ENCODE measurements at places on chromosomes 12 and 14.

- DNase-seq = peak; percentile 93
Observed at GRCh38 chr12:52203079-52203921, 11.5 kb upstream of the KRT80 start.

- DNase-seq = no peak
Observed at GRCh38 chr12:46965880-46966279, 113.5 kb upstream of the PCED1B start.

DNA sequence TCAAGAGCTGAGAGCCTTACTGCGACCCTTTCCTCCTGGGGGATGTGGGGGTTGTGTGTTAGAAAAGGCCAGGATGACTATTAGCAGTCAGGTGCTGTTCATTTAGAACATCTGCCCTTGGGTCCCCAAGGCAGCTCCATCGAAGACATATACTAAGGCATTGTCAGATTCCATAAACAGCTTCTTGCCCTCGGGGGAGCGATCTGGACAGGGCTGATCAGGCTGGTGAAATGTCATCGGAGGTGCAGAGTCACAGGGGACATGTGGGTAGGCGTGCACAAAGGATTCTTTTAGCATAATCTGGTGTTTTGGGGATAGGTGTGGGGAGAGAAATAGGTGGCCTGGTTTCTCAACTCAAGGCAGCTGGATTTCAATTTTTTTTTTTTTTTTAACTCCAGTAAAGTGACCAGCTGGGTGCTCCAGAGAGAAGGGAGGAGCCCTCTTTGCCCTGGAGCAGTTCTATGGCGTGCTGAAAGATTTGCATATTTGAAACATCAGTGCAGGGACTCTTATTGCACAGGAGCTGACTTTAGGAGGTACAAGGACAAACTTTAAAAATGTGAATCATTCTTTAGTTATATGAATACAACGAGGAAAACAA is 160.1 kb downstream of the SUDS3 start:
- DNase-seq = no peak

GRCh38 chr12:128867466-128867865 is 14.2 kb downstream of the GLT1D1 start:
- DNase-seq = no peak

DNA sequence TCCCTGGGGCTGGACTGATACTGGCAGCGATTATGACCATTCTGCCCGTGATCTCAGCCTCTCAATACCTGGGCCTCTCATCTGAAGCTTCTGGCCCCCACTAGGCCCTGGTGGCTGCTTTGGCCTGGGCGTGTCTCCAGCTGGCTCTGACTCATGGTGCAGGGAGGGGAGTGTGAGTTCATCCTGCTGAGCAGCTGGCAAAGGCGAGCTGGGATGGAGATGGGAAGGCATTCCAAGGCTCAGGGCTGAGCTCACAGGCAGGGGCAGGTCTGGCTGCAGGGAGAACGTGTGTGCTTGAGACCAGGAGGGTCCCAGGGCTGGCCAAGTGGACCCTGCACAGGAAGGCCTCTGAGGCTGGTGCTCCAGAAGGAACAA is 221.8 kb downstream of the TMEM121 start:
- DNase-seq = no peak

GRCh38 chr14:32932302-32932913 is 6.3 kb upstream of the NPAS3 start:
- DNase-seq = no peak

GRCh38 chr14:92247947-92248346 is 75.0 kb upstream of the SLC24A4 start:
- no peak for DNase-seq

DNA sequence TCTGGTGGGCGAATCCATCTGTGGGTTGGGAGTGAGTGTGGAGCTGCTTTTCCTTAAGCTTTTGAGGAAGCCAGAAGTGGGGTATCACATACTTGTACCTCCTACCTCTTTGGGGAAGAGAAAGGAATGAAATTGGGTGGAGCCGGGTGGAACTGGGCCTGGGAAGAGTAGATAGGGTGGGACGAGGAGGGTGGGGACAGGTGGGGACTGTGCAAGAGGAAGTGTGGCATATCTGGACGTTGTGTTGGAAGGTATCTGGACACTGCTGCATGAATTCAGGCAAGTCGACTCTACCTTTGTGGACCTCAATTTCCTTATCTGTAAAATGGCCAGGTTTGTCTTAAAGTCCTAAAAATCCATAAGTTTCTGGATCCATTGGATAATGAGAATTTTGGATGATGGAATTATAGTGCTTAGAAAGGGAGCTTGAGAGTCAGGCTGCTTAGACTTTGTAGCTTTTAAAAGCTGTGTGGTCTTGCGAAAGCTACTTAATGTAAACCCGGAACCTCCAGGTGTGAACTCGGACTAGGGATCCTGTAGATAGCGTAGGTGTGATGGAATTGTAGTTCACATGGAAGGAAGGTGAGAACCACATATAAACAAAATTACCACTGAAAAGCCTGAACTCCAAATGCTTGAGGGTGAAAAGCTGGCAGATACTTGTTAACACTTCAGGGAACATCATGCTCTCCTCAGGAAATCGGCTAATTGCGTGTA is 2.1 kb downstream of the VRTN start:
- no peak for DNase-seq

DNA sequence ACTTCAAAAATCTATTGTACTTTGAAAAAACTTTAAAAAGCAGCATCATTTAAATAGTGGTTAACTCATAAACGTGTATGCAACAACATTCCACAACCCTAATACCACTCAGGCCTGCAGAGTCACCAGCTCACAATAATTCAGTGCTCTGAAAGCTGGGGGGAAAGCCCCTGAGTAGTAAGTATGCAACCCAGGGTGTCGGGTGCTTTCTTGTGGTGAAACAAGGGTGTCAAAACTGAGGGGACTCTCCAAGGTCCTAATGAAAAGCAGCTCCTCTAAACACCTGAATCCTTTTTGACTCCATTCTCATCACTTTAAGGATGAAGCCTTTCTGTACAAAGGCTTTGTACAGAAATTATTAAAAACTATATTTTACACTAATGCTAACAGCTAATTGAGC is 33.7 kb downstream of the FGFR1OP2 start:
- no peak for DNase-seq

GRCh38 chr14:56543436-56543835 is 36.2 kb upstream of the TMEM260 start:
- no peak for DNase-seq

DNA sequence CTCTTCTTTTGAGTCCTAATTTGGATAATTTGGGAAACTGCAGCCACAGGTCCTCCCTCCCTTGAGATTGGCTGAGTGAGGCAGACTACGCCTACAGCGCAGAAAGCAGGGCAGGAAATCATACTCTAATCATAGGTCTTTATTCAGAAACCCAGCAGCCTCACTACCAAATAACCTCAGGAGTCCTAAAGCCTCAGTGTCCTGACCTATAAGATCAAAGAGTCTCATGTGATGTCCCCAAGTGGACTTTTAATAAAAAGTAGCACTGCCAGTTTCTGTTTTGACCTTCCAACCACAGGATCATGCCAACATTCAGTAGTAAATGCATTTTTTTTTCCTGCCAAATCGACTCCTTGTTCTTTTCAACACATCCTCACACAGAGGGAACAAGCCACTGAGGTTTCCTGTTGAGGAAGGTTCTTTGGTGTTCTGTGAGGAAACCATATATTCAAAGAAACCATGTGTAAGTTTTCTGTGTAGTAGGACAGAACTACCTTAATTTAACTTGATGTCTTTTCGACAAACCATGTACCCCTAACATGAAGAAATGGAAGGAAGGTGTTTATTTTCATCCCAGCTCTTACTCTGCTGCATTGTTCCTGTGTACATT is 72.2 kb downstream of the VCPKMT start:
- DNase-seq = peak; percentile 62

DNA sequence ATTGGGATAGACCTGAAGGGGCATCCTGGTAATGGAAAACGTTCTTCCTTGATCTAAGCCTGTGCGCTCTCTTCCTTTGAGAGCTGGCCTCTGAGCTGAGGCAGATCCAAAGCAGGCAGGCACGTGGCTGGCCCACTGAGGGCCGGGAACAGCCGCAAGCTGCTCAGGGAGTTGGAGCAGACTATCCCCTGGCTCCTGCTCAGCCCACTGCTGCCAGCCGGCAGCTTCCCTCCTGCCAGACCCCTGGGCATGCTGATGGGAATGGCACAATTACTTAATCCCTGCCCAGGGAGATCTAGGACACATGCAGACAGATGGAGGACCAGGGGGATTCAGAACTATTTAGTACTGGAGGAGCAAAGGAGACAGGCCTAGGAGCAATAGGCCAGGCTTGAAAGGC is 14.4 kb downstream of the NEUROD4 start:
- no peak for DNase-seq

DNA sequence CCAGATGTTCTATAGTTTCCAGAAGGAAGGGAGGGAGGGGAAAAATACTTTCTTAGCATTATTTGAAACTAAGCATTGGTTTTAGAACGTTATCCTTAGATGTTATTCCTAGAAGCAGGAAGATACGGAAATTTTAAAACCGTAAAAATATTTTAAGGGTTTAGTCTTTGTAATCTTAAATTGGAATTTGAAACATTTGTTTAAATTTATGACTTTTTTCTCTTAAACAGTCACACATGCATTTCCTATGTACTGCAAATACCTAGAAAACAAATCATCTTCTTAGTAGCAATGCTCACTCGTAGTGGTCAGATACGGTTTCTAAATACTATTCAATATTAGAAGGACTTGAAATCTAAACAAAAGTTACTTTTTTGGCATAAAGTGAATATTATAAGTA is 282.0 kb downstream of the ERC1 start:
- DNase-seq = no peak

- DNase-seq = no peak
Observed at GRCh38 chr12:103794309-103795213, 46.5 kb downstream of the NT5DC3 start.

- peak; percentile 8 for DNase-seq
Observed at GRCh38 chr12:24226745-24227350, 277.4 kb upstream of the SOX5 start.

DNA sequence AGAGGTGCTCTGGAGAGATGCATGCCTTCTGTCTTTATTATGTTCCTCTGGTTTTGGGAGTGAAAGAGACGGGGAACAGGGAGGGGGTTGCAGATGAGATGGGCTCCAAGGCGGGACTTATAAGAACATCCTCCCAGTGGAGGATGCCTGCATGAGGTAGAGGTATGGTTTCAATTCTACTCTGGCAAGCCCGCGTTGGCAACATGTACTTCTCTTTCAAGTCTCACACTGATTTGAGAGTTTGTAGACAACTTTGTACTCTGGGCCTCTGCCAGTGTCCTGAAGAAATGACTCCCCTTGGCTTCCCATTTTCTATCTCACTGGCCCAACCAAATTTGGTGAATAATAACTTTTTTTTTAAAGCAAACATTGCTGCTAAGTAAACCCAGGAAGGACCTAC is 121.3 kb downstream of the C12orf75 start:
- DNase-seq = no peak

- DNase-seq = no peak
Observed at GRCh38 chr14:99802301-99803105, 9.3 kb downstream of the EML1 start.

- DNase-seq = no peak
Observed at GRCh38 chr14:57737598-57737997, 128.3 kb downstream of the SLC35F4 start.

- no peak for DNase-seq
Observed at GRCh38 chr14:93977171-93977570, 801 bp upstream of the ASB2 start.

DNA sequence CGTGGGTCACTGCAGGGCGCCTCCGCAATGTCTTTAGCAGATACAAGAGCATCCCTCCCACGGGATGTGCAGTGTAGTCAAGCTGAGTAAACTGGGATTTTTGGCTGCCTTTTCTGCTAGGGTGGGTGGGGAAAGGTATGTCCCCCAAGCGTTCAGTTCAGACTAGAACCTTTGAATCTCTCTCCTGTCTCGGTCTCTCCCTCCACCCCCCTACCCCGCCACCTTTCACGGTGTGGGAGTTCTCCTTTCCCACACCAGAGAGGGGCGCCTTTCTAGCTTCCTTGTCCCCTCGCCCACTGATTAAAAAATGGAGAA is 525 bp upstream of the FAR2 start:
- peak; percentile 29 for DNase-seq

- no peak for DNase-seq
Observed at GRCh38 chr12:89951050-89951693, 242.5 kb upstream of the ATP2B1 start.

GRCh38 chr12:15163030-15163976 is 57.9 kb downstream of the RERG start:
- no peak for DNase-seq

DNA sequence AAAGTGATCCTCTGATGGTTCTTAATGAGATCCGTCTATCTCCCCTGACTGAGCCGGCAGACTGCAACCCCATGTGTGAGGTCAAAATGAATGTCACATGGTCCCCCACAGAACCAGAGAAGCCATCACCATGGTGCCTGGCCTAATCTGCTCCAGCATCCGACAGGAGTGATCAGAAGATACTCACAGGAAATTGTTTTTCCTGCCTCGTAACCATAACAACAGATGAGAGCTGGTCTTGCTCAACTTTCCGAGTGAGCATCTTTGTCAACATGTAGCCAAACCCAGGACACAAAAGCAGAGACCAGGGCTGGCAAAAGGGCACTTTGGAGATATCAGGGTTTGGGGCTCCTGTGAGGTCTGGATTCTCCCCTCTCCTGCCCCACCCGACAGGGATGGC is 72.1 kb upstream of the C14orf180 start:
- no peak for DNase-seq

- DNase-seq = no peak
Observed at GRCh38 chr14:71183876-71184689, 276.8 kb downstream of the PCNX1 start.

DNA sequence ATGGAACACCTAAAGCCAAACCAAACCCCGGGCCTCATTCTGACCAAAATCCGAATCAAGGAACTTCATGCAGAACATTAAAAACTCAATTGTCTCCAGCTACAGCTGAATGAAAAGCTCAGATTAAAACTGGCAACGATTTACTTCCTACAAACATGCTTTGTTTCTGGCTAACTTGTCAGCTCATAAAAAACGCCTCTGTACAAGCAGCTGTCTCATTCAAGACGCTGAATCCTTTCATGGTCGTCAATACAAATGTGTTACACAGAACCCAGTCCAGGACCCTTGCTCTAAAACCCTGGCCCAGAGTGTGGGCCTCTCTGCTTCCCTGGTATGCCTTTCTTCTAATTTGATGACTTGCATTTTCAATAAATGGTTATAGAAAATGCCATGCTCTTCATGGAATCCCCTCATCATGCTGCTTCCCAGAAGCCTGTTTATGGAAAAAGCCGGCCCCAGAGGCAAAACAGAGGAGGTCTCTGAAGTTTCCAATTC is 183.1 kb downstream of the PHLDA1 start:
- DNase-seq = no peak

- DNase-seq = peak; percentile 21
Observed at GRCh38 chr14:38261620-38262019, 5.7 kb upstream of the CLEC14A start.

Data from inflammatory macrophage (primary cell).